Neuronal stem cell (in vitro differentiated cells): ENCODE measurements at places on chromosomes 3 and 15.

GRCh38 chr3:113111011-113111707 is 100.2 kb upstream of the BOC start:
- no peak for DNase-seq

- DNase-seq = no peak
These were observed 25.8 kb upstream of the SCAANT1 start for GRCh38 chr3:63937661-63938651.

- DNase-seq = no peak
These were observed 34.2 kb upstream of the TIMP4 start for GRCh38 chr3:12192655-12193484.

GRCh38 chr3:149131589-149131988 is 2.2 kb downstream of the HPS3 start:
- no peak for DNase-seq

DNA sequence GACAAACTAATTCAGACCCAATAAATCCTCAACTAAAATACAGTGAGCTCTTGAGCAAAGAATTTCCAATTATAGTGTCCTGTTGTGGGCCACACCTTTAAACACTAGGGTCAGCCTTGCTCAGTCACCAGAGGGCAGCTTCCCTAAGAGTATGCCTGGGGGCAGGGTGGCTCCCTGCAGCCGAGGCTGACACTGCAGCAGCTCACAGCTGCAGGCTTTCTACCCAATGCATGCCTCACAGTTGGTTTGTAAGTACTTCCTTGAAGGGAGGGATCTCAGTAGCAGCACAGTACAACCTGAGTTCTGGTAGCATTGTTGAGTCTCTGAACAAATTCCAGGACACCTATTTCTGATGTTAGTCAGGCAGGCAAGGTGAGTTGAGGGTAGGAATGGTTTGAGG is 335.6 kb downstream of the TUSC7 start:
- no peak for DNase-seq

DNA sequence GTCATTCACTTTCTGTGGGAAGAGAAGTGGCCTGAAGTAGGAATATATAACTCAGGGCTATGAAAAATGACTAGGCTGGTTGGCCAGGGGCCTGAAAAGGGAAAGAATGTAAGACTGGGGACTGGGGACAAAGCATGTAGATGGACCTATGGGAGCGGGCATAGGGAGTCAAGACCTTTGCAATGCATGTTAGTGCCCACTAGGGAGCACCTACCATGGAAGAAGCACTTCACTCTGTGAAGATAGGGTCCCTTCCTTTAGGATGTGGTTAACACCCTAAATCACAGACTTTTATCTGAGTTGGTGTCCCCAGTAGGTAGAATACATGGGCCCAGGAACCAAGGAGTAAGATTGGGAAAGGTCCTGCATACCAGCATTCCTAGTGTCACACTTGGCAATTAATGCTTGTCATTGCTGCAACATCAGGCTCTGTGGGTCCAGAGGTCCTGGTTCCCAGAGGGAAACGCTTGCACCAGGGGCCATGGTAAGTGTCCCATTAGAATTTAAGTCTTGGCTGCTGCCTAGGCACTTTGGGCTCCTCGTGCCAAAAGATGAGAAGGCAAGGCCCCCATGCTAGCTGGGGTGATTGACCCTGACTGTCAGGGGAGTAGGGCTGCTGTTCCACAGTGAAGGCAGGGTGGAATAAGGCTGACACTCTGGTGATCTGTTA is 79.6 kb downstream of the CRYGS start:
- no peak for DNase-seq

DNA sequence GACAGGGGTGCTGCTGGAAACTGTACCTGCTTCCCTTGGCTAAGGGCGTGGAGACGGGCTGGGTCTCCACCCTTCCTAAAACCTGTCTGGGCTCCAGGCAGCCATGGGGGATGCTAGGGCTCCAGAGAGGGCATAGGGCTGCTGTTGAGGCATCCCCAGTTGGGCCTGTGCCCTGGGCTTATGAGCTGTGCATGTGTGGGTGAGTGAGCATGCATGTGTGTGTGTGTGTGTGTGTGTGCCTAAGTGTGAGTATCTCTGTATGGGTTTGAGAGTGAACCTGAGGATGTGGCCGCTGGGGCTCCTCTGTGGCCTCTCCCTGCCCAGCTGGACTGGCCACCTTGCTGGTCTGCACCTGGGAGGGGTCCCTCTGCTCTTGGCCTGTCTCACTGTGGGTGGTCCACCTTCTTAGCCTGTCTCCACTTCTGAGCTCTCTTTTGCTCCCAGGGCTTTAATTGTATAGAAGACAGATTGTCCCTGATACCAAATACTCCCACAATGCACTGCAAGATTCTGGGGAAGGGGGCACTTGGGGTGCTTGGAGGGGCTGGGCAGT is 11.9 kb upstream of the TMEM115 start:
- DNase-seq = no peak

- DNase-seq = no peak
These were observed 17.2 kb upstream of the FOXP1 start for GRCh38 chr3:71600646-71601288.

GRCh38 chr3:47004369-47005211 is 25.1 kb downstream of the NBEAL2 start:
- DNase-seq = no peak

- DNase-seq = no peak
These were observed at the start of gene LRRC2 for GRCh38 chr3:46566040-46566641. Gene LRRC2, minus strand, starts transcription at chr3:46566302. Its CDS starts 14,711 bp downstream, at chr3:46551591.

GRCh38 chr15:85154061-85154460 is 172.4 kb downstream of the PDE8A start:
- DNase-seq = no peak
